ENCODE measurements at places on chromosomes 1 and 21. TPM values are rescaled to one million over a fixed set of nuclear protein-coding genes. Genes with fewer than 3 reads are reported as not detected.
A peak's percentile ranks its signal among the peaks of the same experiment; 100 is the strongest.

The GSTM5 gene
- total RNA-seq = 4.9 TPM

The S100A2 gene
- not detected for total RNA-seq

The HSPB7 gene
- total RNA-seq = 112 TPM

- no peak for DNase-seq
Measured at GRCh38 chr1:4931486-4931885, 277.1 kb downstream of the AJAP1 start.

DNA sequence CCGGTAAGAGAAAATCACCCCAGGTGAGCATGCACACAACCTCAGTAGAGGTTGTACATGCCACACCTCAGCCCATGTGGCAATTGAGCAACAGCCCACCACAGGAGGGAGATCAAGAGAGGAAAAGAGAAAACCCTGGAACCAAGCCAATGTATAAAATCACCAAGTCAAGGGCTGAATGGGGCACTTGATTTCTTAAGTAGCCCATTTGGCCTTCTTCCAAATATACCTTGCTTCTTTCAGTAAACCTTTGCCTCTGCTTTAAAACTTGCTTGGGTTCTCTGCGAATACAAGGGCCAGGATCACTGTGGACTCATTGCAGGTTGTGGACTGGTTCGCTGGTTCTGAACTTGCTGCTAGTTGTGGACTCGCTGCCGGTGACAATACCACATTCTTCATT is 1814.0 kb downstream of the PLA2G4A start:
- DNase-seq = no peak

GRCh38 chr21:28641731-28642130 is 350.9 kb downstream of the LTN1 start:
- DNase-seq = no peak

DNA sequence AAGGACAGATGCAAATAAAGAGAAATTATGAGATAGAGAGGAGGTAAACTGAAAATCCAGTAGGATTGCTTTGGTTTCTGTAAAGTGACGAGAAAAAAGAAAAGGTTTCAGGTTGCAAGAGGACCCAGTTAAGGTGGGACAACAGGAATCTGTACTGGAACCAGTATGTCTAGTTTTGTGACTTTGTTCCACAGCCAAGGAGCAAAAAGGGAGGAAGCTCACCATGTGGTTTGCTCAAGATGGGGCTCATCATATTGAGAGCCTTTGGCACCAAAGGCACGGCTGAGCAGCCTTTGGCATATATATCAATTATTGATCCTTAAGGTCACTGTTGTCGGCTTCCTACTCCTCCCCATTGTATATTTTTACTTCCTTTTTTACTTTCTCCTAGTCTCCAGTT is 1.8 kb upstream of the ZDHHC18 start:
- DNase-seq = no peak

The CDC14A gene
- 15.2 TPM for total RNA-seq

DNA sequence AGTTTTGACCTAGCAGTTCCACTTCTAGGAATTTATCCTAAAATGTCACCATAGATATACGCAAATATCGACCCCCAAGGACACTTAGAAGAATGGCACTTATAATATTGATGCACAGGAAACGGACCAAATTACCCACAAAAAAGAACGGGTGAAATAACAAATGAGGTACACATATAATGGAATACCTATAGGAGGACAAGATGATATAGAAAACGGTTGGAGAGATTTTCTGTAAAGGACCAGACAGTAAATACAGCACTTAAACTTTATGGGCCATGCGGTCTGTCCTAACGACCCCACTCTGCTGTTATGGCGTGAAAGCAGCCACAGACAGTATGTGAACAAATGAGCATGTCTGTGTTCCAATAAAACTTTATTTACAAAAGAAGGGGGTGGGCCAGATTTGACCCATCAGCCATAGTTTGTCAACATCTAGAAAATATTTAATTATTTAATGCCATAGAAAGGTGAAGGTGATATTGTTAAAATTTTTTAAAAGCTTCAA is 2.4 kb downstream of the TMPRSS3 start:
- DNase-seq = no peak

The RHD gene
- total RNA-seq = not detected

The AMY1C gene
- not detected for total RNA-seq

DNA sequence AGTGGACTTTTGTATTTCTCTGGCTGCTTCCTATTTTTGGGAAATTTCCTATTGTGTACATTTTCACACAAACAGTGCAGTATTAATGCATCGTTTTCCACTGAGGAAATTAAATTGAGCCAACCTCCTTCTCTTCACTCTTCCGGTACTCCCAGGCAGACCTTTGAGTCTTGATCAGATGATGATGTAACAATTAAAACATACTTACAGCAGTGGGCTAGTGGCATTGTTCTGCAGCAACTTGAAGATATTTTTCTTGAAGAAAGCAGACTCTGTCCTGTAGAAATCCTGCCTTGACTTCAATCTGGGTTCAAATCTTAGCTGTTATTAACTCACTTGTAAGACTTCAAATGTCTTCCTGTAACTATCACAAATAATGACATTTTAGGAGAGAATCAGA is 19.0 kb upstream of the TMEM200B start:
- DNase-seq = no peak

DNA sequence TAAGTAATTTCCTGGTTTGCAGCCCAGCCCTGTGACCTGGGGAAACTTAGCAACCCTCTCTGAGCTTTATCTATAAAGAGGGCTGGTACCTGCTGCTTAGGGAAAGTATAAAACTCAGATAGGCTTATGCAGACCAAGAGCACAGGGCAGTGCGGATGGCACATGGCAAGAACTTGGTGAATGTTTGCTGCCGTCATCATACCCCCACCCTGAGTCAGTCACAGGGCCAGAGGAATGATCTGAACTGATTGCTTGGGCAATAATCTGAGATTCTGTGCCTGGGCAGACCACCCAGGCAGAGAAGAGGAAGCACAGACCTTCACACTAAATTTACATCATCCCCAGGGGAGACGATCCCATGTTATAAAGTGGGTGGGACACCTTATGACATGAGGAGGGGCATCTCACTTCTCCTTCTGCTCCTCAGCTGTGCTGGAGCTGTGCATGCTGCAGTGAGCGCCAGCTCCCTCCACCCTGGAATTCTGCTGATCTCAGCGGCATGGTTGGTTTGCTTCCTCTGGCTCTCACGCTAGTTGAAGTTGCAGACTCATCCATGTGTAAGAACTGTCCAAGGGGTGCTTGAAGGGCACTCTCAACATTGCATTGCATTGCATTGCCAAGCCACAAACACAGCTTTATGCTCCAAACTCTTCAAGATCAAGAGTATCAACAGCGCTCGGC is 197.1 kb downstream of the AJAP1 start:
- DNase-seq = no peak

DNA sequence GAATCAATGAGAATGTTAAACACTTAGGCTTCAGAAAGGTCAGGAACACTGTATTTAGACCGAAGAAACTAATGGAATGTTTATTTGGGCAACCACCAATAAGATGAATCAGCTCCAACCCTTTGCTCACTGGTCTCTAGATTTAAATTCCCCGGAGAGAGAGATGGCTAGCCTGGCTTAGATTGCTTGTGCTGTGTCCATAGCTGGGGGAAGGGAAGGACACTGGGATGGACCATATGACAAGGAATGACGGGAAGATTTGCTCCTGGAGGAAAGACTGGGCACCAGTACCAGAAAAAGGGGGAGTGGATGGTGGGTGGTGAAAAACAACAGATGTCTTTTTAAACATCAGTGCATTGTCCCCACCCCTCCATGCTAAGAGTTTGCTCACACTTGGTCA is 426.6 kb downstream of the DUSP10 start:
- DNase-seq = no peak

GRCh38 chr1:166032572-166033371 is 134.0 kb downstream of the FAM78B start:
- DNase-seq = no peak

GRCh38 chr1:108199781-108200686 is at the start of gene SLC25A24:
Gene SLC25A24 (minus strand): TSS chr1:108200343. CDS start chr1:108200138, 205 bp downstream.
- DNase-seq = peak; percentile 31

GRCh38 chr1:180265871-180266270 is 35.8 kb downstream of the LHX4 start:
- no peak for DNase-seq

The CD48 gene
- 9.8 TPM for total RNA-seq

DNA sequence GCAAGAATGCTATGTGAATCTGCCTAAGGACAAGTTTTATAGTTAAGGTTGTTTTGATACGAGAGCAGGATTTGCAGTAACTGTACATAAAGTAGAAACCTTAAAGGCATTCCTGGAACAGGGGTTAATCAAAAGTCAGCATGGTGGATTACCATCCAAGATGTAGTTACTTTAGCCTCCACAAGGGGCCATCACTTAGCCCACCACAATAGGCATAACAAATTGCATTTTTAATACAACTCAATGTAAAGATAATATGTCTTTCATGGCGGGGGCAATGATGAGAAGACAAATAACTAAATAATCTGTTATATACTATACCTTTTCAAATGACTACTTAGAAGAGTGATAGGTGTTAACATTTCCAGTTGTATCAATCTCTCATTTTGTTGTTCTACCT is 611.2 kb upstream of the ADGRL4 start:
- no peak for DNase-seq

DNA sequence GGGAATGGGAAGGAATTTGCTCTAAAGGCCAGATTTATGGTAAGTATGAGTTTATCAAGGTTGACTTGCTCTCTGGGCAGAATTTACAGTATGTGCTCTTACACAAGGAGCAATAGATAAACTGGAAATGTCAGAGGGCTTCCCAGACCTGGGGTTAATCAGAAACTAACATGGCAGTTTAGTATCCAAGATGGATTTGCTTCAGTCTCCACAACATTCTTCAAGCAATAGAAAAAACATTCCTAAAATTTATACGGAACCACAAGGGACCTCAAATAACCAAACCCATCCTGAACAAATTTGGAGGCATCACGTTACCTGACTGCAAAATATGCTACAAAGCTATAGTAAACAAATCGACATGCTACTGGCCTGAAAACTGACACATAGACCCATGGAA is 606.7 kb upstream of the CHRM3 start:
- DNase-seq = no peak

Data from omental fat pad (tissue), 4 donors.